ENCODE measurements at places on chromosomes 2 and 18.

DNA sequence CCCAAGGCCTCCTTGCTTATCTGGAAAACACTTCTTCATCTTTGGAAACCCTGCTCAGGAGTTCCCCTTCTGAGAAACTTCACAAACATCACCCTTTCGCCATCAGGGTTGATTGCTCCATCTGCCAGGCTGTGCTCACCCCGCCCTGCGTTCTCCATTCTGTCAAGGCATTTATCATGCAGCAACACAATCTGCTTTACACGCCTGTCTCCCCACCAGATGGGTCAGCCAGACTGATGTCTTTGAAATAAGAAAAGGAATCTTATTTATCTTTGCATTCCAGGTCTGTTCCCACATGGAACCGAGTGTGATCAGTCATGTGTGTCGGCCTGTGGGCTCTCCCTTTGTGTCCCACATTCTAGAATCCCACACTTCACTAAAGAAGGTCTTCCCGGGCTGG, 110.0 kb upstream of the ARL4C start:
- no peak for DNase-seq

- DNase-seq, result peak; percentile 15
These were observed 7.6 kb upstream of the TNS1 start for GRCh38 chr2:218010140-218010983.

DNA sequence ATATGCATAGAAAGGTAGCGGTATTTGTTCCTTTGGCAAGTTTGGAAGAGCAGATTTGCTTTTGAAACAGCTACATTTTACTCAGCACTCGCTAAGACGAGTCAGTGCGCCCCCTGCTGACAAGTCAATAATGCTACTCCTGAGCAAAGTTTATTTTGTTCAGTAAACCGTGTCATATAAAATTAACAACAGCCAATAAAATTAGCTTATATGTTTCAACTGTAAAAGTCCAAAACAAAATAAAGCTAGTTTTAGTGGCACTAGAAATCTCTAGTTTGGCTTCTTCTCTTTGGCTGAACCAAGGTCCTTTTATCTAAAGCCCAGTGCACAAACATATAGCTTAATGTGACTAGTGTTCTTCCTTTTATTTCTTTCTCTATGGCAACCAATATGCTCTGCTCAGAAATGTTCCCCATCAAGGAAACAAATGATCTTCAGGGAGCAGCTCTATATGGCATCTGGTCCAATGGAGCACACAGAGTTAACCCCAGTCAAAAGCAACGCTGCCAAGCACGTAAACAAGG, 4.2 kb upstream of the POU3F3 start:
- no peak for DNase-seq

- no peak for DNase-seq
These were observed 33.5 kb upstream of the IL1R1 start for GRCh38 chr2:102109016-102109415.

- DNase-seq, result no peak
These were observed 274.0 kb upstream of the FAM98A start for GRCh38 chr2:33873076-33873605.

DNA sequence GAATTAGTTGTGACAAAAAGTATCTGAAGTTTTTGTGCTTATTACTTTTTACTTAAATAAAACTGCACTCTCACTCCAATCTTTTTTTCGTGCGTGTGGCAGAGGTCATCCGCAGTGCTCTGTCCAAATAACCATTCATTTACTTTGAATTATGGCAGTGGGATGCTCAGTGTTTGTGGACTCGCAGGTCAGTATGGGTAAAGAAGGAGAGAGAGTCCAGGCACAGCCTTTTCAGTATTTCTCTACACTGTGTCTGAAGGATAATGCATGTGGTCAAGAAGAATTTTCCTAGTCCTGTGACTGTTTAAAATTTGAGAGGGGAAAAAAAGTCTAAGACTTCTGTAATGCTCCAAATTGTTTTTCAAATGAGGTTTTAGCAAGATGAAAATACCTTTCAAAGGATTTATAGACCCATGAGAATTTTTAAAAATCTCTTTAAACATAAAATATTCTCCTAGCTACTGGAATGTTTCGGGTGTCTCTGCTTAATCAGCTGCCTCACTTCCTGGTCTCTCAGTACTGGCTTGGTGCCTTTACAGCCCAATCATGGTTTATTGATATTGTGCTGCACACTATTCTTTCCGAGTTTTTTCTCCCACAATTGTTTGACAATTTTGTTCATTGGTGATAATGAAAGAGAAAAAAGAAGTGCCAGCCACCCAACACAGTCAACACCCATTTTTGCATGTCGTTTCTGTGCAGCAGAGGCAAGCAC, 453.2 kb downstream of the PTPRM start:
- no peak for DNase-seq

- DNase-seq, result no peak
These were observed 46.0 kb downstream of the CAPN13 start for GRCh38 chr2:30761226-30761625.

DNA sequence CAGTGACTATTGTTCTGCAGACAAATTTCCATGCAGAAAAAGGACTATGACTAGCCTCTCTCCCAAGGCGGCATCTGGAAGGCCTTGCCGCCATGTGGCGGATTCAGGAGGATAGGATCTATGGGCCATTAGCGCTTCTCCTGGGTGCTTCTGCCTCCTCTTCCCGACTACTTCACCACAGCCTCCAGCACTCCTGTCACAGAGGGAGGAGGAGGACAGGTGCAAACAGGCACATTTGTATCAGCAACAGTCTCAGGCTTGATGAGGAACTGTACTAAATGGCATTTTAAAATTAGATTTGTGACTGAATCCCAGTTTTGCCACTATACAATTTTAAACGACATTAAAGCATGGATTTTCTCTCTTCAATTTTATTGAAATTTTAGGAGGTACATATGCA, 114.9 kb downstream of the NOL10 start:
- DNase-seq, result no peak

DNA sequence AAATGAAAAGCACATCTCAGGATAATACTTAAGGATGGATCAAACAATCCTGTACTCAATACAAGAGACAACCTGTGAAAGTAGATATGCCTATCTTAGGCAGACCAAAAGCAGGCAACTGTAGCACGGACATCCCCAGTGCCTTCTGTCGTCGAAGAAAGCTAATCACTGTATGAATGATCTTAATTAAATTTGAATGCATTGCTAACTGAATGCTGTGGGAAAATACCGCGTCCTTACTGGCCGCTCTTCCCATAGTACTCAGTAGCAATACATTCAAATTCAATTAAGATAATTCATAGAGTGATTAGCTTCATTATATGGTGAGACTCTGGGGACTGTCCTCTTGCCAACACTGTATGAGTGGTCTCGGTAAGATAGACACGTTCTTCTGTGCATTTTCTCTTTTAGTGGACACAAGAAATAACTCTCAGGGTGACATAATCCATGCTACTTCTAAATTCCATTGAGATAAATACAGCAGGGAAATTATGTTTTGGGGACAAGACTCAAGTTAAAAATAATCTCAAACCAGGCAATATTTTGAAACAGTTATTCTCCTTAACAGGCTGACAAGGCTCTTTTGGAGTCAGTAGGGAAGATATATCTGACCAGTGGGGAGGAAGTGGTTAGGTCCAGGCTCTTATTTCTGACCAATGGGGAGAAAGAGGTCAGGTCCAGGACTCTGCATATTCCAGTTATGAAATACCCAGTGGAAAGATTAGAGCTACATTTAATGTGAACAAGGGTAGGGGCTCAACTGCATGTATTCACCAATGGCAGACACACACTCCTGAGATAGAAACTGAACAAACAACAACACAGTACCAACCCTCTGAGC, 97.3 kb downstream of the DOCK10 start:
- no peak for DNase-seq

DNA sequence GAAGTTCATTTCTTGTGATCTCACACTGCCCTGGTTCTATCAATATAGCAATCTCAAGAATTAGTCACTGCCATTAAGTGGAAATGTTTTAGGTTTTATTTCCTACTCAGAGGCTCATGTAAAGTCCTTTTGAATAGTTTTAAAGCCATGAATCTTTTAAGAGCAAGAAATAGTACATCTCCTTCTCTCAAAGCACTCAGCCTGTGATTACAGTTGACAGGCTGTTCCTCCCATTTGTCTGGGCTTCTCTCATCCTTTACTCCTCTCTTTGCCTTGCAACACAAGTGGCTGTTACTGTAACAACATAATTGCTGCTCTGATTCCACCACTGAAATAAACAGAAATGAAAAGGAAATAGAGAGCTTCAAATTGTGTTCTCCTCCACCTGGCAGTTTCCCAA, 18.4 kb downstream of the GRP start:
- DNase-seq, result no peak

DNA sequence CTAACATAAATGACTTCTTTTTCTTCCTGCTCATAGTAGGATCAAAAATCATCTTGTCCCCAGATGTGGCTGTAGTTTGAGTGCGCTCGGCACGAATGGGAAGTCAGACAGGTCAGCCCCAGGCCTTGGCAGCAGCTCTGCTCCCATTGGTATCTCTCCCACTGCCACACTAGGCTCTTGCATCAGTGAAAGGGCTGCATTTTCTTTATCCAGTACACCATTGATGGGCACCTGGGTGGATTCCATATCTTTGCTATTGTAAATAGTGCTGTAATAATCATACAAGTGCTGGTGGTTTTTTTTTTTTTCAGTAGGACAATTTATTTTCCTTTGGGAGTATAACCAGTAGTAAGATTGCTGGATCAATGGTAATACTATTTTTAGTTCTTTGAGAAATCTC, 865.5 kb downstream of the CCDC85A start:
- DNase-seq, result no peak

- no peak for DNase-seq
These were observed 59.2 kb downstream of the LRRC30 start for GRCh38 chr18:7290077-7290476.

DNA sequence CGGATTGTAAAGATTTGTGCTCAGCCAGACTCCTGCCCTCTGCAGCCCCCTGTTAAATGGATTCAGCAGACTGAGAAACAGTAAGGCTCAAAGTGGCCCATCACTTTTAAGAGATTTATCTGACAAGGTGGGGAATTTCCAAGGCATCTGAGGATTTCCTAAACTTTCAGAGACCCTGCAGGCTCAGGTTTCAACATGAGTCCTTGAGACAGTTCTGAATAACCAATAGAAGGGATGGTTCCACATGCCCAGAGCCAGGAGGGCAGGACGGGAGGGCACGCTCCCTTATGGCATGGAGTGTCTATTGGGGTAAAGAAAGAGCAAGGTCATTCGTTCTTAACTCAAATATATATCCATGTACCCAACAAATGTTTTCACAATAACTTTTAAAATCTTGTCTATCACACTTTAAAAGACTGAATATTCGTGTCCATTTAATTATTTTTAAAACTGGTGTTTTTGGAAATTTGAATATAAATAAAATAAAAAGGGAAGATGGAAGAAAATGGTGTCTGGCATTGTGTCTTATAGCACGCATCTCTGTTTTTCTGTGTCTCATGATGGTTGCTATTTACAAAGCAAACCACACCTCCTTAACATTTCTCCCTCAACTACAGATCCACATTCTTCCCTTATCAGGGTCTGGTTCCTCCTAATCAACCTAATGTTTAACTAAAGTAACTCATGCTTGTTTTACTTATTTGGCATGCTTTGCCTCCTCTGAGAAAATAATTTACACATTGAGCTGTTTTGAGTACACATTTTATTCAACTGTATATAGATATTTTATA, 56.0 kb upstream of the DSG1 start:
- no peak for DNase-seq

DNA sequence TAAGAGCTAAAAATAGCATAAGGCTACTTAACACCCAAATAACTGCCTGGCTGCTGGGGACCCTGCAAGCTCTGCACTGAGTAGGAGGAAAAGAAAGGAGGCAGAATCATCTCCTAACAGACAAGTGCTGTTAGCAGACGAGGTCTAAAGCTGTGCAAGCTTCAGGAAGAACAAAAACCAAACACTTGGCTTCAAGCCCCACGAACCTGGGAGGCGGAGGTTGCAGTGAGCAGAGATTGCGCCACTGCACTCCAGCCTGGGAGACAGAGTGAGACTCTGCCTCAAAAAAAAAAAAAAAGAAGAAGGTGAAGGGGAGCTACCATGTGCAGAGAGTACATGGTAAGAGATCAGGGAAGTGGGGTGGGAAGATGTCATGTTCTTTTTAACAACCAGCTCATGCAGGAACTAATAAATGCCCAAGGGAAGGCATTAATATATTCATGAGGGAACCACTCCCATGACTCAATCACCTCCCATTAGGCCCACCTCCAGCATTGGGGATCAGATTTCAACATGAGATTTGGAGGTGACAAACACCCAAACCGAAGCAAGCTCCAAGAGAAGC, 28.8 kb upstream of the INO80C start:
- DNase-seq, result no peak

- no peak for DNase-seq
These were observed 246.6 kb downstream of the EIPR1 start for GRCh38 chr2:3130889-3131635.

GRCh38 chr2:937530-937929, 13.1 kb upstream of the SNTG2 start:
- DNase-seq, result no peak

- DNase-seq, result no peak
These were observed 237.3 kb upstream of the KLHL14 start for GRCh38 chr18:33010149-33010548.

DNA sequence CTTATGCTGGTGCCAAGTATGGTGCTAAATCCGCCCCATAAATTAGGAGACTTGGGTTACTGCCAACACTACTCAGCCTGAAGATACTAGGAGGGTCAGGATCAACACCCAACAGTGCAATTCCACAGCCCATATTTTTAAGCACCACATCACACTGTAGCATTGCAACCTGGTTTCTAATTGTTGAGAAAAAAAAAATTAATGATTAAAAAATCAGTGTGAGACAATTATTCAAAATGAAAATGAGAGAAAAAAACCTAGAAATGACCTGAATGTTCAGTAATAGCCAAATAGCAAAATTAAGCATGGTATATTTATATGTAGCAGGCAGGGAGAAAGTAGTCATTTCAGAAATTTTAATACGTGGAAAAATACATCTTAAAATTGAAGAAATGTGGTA, 29.2 kb upstream of the HNRNPLL start:
- DNase-seq, result no peak

DNA sequence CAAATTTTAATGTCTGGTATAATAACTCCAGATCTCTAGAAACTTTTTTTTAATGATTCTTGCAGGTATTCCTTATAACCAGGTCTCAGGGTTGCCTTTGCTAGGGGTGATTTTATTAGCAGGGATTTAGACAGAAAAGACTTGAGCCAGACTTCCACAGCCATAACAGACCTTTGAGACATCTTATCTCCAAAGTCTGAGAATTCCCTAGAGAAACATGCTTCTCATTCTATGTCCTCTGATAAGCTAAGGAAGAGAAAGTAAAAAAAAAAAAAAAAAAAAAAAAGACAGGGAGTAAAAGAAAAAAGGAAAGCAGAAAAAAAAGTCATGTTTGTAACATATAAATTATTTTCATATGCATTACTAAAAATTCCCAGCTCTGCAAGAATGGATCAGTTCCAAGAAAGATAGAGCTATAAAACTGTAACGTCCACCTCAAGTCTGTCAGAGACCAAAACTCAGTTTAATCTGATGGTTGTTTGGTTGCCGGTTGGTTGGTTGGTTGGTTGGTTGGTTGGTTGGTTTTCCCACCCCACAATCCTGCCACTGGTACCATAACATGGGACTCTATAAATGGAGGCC, 153.8 kb downstream of the COL6A3 start:
- DNase-seq, result no peak

GRCh38 chr2:133605766-133606137, 37.5 kb upstream of the NCKAP5 start:
- DNase-seq, result no peak

GRCh38 chr2:119438128-119438656, 6.5 kb downstream of the TMEM37 start:
- no peak for DNase-seq
